EL (cell line): ENCODE measurements at places on chromosomes 11 and 22.

GRCh38 chr11:75260396-75261170 is 20.0 kb downstream of the TPBGL start:
- DNase-seq: no peak

- DNase-seq: no peak
Measured at GRCh38 chr11:32858731-32859130, 29.0 kb downstream of the PRRG4 start.

DNA sequence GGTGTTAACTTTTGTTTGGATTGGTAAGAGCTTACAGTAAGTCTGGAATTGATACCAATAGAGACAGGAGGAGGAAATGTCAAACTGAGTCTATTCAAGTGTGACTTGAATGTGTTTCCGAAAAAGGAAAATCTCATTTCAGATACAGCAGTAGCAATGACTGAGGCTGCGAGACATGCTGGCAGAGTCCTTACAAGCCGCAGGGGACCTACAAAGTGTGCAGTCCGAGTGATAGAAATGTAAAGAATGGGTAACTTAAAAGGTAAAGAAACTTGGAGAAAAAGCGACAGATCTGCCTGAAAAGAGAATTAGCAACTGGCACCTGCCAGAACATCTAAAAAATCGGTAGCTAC is 444 bp downstream of the CWF19L2 start:
- peak; percentile 9 for DNase-seq

DNA sequence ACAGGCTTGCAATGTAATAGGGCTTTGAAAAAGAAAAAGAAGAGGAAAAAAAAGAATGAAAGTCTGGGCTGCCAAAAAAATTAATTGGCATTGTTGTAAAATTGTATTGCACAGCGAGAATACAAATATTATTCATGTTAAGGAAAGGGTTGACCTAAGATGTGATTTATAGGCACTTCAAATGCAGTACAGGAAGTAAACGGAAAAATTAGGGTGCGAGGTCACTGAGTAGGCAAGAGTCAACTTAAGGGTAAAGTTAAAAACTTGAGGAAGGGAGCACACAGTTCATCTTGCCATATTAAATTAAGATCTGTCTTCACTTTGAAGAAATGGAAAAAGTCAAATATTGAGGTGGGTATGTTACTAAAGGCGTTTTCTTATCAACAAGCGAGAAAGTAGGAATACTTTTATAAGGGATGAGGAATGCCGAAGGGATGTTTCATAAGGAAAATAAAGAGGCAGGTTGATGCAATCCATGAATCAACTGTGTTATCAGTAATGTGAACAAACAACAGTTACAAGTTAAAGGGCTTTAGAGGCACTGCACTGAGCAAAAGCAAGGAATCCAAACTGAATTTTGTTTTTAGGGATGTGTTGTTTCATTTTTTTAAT is 123.0 kb downstream of the WT1 start:
- peak; percentile 26 for DNase-seq

DNA sequence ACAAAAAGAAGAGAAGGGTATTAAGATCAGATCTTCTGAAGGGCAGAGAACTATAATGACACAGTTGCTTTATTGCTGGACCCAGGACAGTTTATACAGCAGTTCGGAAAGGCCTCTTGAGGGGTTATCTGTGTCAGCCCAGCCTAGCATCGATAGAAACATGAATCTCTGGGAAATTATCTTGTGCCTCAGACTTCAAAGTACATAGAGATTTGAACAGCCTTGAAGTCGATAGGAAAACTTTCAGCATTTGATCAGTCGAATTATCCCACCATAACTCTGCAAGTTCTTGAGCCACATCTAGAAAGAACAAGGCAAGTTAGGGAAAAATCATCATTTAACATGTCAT is 2.5 kb upstream of the LMO2 start:
- DNase-seq: no peak

- no peak for DNase-seq
Measured at GRCh38 chr11:10913075-10913474, 55.2 kb upstream of the ZBED5 start.

GRCh38 chr11:65900125-65900898 is at the start of gene FOSL1:
FOSL1 (minus strand) TSS chr11:65900388; CDS start chr11:65900339, 49 bp downstream.
- peak; percentile 97 for DNase-seq
